ENCODE measurements at places on chromosomes 11 and 22.

DNA sequence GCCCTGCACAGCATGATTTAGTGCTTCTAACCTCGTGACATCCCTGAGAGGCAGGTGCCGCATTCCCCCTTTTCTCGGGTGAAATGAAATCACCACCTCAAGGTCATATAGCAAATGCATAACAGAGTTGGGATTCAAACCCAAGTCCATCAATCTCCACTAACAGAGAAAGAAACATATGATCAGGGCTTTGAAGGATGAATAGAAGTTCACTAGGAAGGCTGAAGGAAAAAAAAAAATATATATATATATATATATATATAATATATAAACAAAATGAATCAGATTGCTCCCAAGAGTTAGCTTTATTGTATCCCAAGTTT lies 12.1 kb upstream of the ARHGEF17 start:
- DNase-seq = no peak

GRCh38 chr11:74265256-74265655 lies 46.2 kb downstream of the P4HA3 start:
- no peak for DNase-seq

DNA sequence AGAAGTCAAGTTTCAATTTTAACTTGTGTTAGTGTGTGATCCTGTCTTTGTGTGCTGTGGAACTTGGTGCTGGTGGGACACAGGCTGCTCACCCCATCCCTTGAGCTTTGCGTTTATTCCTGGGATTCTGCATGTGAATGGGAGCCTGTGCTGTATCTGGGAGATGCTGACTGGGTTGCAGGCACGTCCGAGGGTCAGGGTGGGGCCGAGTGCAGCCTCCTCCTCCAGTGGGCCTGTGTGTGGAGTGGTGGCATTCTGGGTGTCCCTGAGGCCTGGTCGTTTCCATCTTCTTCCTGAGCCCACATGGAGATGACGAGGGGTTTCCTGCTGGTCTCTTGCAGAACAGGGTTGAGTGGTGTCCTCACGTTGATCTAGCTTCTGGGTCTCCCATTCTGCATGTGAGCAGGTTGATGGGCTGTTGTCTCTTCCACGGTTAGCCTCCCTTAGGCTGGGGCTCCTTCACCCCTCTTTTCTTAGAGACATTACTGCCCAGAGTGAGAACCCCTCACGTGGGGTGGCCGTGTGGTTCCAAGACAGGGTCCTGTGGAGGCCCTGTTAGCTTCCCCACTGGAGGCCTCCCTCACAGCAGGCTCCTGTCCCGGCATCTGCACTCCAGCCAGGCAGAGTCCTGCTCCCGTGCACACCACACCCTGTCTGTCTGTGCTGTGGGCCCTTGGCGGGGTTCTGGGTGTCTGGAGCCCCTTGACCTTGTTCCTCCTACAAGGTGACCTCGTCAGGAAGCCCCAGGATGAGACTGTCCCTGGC lies 4.9 kb downstream of the PTDSS2 start:
- no peak for DNase-seq

DNA sequence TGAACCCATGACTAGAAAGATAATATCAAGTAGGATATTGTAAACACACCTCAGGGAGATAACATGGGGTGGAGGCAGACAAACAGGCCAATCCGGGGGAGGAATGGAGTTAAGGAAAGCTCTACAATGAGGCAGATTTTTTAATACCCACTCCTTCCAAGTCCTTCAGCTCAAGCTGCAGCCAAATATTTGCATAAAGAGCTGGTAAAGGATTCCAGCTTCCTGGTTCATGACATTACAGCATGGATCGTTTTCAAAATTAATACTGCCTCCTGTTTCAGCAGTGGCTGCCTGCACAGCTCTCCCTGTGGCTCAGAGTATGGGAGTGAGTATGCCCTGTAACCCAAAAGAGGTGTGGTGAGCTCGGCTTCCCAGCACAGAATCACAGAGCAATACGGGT lies 5.1 kb downstream of the POU2AF3 start:
- DNase-seq = no peak

GRCh38 chr11:45041596-45041995 lies 90.9 kb upstream of the TP53I11 start:
- no peak for DNase-seq

DNA sequence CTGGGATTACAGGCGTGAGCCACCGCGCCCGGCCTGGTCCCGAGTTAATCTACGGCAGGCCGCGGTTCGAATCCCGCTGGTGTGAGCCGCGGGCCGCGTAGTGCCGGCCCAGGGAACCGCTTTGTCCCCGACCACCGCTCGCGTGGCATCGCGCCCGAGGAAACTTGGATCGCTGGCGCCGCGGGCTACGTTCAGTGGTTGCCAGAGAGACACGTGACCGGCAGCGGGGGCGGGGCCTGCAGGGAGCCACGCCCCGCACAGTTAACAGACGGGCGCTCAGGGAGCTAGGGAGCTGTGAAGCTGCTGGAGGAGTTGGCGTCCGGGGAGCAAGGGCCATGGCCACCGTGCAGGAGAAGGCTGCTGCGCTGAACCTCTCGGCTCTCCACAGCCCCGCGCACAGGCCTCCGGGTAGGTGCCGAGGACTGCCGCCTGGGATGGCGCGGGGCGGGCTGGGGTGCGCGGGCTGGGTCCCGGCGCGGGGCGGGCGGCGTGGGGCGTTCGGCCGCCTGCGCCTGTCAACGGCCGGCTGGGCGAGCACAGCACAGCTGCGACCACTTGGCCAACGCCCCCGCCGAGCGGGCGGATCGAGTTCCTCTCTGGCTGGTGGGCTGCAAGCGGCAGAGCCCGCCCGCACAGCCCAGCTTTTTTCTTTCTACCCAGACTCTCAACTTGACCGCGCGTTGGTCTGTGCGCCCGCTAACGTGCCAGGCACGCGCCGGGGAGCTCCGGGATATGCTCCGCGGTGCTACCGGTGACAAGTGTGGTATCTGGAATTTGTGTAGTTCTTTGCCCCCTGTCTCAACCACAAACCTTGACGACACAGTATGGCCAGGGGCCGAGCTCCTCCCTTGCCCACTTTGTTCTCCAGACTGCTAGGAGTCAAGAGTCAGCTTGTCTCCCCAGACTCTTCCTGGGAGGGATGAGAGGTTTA lies at the start of gene DEPDC7:
DEPDC7 (plus strand) TSS at position 258 of the 931 bp plus-strand sequence; CDS start at position 336, 78 bp downstream.
- DNase-seq = peak; percentile 82

GRCh38 chr22:34946339-34946985 lies 119.5 kb upstream of the ISX start:
- DNase-seq = no peak

DNA sequence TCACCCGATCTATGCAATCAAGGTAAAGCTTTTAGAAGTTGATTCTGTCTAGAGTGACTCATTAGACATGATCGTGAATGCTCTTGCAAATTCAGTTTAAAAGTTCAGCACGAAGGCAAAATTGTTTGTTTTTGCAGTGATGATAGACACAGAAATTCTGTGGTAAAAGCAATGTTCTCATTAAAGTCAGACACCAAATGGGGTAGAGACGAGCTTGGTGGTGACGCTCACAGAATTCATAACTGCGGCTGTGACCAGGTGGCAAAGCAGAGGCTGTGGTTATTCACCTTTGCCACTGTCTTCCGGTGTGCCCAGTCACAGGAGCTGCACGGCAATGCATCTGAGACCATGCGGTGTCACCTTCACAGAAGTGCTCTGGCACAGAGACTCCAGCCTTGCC lies 83.4 kb downstream of the WNT7B start:
- no peak for DNase-seq

- no peak for DNase-seq
Measured at GRCh38 chr11:34313099-34313517, 44.7 kb downstream of the ABTB2 start.

DNA sequence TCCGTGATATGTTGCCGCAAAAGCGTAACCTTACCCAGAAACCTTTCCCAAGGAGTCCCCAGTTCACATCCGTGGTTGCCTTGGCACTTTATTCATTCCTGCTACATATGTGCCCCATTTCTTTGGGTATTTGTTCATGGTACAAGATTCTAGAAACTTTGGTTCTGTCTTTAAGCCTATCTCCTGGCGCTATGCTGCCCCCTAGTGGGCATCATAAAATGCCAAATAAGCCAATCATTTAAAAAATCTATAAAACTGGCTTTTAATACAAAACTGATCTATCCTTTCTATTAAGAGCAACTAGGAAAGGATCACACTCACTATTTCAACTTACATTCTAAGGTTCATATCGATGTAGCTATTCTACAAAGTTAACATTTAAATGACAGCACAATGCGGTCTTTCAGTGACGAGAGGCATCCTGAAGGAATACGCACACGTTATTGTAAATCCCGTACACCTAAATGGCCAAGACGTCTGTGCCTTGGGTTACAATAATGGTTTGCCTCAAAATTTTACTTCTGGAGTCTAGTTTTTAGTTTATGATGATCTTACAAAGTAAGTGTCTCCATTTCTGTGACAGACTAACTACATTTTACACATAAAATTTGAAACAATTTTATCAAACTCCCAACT lies 16.2 kb downstream of the PIWIL3 start:
- DNase-seq = peak; percentile 56

DNA sequence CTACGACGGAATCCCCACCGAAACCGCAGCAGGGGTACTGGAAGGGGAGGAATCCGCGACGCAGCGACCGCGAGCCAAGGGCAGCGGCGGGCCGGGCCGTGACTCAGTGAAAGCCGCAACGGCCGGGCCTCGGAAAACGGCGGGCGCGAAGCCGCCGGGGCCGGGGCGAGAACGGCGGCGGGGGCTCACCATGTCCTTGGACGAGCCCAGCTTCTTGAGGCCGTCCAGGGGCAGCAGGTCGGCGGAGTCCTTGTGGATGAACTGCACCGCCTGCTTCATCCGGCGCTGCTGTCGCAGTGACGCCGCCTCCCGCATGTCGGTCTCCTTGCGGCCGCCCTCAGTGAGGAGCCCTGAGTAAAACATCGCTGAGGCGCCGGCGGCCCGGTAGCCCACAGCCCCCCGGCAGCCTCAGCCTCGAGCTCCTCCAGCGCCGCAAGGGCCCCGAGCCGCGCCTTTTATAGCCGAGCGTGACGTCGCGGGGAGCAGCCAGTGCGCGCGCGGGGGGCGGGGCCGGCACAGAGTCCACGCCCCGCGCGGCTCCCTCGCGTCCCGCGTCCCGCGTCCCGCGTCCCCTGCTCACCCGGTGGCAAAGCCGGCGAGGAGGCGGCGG lies at the start of gene NRIP3:
NRIP3 (minus strand) TSS at position 429 of the 610 bp plus-strand sequence; CDS start at position 363, 66 bp downstream.
- peak; percentile 75 for DNase-seq

DNA sequence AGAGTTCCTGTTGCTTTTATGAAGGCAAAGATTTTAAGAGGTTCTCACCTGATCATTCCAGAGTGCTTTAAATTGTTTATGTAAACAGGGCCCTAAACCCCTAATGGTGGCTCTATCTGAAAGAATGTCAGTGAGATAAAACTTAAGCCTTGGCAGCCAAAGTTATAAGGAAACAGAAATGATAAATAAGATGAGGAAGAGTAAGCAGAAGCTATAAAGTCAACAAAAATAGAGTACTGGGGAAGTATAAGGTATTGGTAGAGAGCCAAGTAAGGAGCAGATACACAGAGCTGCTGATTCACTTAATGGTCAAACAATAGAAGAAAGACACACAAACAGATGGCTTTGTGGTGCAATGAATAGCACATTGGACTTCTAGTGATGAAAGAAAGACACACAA lies 37.9 kb downstream of the TMPRSS5 start:
- DNase-seq = no peak

GRCh38 chr11:120917559-120918239 lies 106.2 kb upstream of the TBCEL start:
- DNase-seq = no peak

- DNase-seq = no peak
Measured at GRCh38 chr11:121570453-121570852, 117.7 kb upstream of the SORL1-AS1 start.

DNA sequence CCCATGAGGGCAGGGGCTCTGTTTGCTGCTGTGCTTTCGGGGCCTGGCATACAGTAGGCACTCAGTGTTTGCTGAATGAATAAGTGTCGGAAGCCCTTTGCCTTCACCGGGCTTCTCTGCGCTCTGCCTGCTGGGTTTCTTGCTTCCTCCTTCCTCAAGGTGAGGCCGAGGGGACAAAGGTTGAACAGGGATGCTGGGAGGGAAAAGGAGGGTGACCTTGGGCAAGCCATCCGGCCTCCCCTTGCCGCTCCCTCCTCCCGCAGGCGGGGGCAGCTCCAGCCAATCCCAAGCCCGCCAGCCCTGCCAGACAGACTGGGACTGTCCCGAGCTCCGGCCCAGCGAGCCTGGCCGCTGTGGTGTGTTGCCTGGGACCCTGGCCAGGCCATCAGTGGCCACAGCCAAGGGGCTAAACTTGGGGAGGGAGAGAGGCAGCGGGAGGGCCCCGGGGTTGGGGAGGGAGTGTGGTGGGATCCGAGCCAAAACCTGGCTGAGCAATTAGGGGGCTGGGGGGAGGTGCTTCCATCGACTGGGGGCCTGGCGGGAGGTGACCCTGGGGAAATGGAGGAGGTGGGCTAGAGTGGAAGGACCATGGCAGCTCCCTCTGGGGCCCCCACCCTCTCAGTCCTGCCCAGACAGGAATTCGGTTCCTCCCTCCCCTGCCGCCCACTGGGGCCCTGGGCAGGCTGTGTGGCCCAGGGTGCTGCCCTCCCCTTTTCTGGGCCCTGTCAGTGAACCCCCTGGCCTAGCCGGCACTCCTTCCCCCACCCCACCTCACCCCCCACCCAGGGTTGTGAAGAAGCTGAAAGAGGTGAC lies 3.4 kb upstream of the RCOR2 start:
- DNase-seq = no peak

- no peak for DNase-seq
Measured at GRCh38 chr11:92916299-92916698, 53.2 kb upstream of the MTNR1B start.

DNA sequence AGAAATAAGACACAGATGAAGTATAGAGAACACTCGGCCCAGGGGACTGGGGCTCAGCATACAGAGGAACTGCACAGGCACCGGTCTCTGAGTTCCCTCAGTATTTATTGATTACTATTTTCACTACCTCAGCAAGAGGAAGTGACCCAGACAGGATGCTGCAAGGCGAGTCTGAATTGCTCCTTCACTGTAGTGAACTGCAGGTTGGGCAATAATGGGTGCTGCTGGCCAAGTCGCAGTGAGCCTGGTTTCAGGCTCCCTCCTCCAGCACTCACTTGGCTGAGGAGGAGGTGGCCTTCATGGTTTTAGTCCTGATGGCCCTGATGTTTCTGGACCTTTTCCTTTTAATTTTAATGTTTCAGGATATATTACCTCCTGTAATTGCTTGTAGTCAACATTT lies 10.4 kb downstream of the OR52K2 start:
- no peak for DNase-seq

- DNase-seq = no peak
Measured at GRCh38 chr11:8739309-8739793, 56.8 kb downstream of the RPL27A start.

DNA sequence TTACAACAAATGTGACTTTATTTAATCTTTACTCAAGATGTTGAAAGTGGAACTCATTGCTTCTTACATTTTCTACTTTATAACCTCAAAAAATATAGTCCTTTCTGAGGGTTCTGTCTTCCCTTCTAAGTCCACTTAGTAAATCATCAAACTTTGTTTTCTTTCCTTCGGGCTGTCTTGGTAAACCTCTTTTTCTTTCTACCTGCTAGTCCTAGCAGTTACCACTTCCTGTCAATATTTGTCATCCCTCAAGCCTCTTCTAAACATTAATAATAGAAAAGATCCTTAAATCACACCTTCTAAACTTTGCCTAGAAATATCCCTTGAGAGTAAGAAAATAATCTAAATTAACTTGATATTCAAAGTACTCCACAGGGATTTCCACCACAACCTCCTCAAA lies 580.4 kb downstream of the CNTN5 start:
- DNase-seq = no peak

All from activated naive CD4-positive, alpha-beta T cell treated with anti-CD3 and anti-CD28 coated beads, Interleukin-2, amount 50 U/mL, for 16 hours (primary cell).